ENCODE measurements at places on chromosomes 11 and 22.

GRCh38 chr11:33699515-33700062 lies 1.0 kb downstream of the C11orf91 start:
- DNase-seq = no peak

- no peak for DNase-seq
Measured at GRCh38 chr11:62269654-62270278, at the start of gene SCGB2A2. Gene SCGB2A2 (plus strand): TSS chr11:62270158. CDS start chr11:62270217, 59 bp downstream.

DNA sequence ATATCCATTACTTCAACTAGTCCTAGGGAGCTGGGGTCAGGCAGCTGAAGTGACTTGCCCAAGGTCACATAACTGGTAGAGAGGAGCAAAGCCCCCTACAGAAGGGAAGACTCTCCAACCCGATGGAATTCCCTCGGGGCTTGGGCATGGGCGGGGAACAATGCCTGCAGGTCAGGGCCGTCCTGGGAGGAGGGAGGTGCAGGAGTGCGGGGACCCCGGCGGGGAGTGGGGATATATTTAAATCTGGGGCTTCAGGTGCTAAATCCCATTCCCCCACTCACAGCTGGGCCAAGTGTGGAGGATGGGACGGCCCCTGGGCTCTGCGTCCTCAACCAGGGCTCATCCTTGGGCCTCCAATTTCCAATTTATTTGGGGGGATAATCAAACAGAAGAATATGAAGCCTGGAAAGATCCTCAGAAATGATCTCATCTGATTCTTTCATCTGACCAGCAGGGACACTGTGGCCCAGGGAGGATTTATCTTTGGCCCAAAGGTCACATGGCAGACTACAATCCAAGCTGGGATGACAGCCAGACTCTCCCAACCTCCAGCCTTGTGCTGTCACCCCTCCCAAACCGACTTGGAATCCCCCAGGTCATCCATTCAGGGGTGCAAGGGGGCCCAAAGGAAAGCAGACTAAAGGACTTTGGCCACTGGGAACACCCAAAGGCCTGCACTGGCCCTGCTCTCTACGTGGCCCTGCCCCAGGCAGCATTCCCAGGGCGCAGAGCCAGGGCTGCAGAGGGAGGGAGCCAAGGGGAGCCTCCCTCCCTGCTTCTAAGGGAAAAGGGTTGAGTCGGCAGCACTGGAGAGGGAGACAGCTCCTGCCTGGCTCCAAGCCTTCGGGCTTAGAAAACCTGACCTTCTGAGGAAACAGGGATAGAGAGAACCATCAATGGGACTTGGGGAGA lies 8.7 kb upstream of the C1QTNF6 start:
- no peak for DNase-seq

GRCh38 chr11:70087446-70088167 lies 9.5 kb downstream of the ANO1 start:
- no peak for DNase-seq

DNA sequence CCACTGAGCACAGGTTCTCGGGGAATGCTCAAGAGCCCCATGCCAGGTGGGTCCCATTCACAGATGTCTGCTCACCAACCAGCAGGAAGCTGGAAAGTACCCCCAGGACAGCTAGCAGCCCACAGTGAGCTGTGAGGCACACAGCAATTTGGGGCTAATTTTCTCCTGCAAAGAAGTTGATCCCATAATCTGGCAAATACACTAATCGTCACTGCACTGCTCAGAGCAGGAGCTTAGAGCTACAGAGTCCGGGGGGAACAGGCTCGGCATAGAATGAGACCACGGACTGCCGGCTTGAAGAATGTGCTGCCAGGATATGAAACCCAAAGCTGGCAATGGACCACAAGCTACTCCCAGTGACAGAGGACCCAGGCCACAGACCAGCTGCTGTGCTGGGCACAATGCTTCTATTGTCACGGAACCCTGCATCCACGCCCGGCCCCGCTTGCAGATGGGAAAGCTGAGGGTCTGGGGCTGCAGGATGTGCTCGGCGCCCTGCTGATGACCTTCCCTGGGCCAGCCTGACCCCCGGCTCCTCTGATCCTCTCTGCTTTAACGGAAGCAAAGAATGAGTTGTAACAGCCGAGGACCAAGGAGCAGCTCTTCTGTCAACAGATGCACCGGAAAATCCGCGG lies 239.7 kb downstream of the CTTN start:
- DNase-seq = no peak

DNA sequence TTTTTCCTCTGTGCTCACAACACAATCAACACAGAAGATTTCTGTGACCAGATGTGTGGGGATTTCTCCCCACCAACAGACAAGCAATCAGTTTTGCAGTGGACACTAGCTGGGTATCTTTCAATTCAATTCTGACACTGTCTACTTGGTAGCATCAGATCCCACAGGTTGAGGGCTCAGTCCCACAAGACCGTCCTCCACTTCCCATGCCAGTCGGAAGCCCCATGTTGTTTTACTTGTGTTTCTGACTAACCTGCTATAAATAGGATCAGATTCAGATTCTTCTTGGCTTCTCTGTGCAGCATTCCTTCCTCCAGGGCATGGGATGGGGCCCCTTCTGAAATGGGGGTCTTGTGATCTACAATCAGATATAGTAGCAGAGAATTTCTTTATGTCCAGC lies 19.6 kb downstream of the ACER3 start:
- no peak for DNase-seq

- no peak for DNase-seq
Measured at GRCh38 chr22:31584804-31585160, 77.2 kb downstream of the PISD start.

DNA sequence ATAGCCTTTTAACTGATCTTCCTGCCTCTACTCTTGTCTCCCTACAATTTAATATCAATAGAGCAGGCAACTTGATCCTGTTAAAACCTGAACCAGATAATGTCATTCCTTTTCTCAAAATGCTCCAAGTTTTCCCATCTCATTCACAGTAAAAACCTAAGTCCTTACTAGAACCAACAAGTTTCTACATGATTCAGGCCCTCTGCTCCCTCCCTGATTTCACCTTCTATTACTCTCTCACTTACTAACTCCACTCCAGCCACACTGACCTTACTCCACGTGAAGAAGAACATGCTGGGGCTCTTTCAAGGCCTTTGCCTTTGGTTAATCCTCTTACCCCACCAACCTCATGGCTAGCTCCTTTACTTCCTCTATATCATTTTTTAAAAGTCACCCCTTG lies 71.1 kb downstream of the PRCP start:
- no peak for DNase-seq

DNA sequence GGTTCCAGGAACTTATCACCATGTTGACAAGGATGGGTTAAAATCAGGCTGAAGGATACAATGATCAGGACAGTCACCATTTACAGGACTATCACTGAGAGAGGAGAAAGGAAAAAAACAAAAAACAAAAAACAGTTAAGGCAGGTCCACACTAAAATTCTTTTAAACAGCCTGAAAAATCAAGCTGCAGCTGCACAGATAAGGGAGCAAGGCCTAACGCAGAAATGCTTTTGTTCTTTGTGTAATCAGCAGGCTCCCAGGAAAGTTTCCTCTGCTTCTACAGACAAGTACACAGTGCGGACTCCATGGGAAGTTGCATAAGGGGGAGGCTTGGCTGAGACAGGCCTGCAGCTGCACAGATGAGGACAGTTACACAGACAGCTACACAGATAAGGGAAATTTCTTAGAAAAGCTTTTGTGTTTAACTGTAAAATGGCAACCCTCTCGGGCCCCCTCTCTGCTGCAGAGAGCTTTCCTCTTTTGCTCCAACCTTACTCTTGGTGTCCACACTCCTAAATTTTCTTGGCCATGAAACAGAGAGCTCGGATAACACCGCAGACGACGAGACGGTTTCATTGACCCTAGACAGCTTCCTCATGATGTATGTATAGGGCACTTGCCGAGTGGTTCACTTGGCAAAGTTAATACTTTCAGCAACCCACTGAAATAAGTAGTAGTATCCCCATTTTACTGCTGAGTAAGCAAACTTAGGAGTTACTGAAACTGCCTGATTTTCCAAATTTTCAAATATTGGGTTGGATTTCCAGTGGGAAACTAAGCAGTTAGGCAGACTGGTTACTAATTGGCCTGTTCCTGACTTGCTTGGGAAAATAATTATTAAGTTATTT lies 45.5 kb downstream of the PIWIL3 start:
- peak; percentile 100 for DNase-seq

DNA sequence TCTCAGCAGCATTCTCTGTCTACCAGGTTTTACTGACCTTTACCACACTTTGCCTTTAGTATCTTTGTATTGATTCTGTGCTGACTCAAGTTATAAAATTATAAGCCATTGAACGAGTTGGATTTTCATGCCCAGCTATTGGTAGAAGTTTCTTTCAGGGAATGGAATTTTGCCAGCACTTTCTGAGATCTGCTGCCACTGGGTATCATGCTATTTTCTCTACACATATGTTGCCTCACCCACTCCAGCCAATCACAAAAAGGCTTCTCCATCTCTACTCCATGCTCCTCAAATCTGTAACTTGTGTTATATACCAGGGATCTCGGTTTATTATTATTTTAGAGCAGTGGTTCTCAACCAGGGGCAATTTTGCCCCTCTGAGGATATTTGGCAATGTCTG lies 25.2 kb downstream of the C11orf96 start:
- no peak for DNase-seq

- peak; percentile 54 for DNase-seq
Measured at GRCh38 chr11:17898782-17899181, 114.1 kb downstream of the SERGEF start.

GRCh38 chr11:67996622-67997474 lies 7.0 kb downstream of the UNC93B1 start:
- peak; percentile 83 for DNase-seq

DNA sequence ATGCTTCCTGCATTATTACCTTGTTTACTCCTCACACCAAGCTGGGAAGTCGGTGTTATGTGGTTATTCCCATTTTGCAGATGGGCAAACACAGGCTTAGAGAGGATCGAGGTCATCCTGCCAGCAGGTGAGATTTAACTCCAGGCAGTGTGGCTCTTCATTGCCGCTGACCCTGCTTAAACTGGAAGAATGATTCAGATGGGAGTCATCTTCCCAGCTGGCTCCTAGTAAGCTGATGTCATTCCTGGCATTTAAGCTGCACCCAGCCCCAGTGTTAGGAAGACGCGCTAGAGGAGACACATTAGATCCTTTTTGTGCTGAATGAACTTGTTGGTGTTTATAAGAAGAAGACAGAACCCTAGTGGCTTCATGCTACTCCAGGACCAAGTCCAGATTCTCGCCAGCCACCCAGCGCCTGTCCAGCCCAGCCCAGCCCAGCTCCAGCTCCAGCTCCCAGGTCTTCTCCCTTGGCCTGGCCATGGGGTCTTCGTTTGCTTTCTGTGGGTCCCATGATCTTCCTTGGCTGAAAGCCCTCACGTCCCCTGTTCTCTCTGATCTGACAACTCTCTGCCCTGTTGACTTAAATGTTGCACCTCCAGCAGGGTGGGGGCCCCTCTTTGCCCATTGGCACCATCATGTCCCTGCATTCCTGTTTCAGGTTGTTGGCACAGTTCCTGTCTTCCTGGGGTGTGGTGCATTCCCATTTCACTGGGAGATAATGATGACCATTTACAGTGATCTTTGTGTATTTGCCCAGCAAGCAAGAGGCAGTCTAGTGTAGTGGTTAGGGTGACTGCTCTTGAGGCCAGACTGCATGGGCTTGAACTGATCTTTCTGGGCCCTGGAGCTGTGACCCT lies 13.6 kb downstream of the PARVB start:
- DNase-seq = no peak

DNA sequence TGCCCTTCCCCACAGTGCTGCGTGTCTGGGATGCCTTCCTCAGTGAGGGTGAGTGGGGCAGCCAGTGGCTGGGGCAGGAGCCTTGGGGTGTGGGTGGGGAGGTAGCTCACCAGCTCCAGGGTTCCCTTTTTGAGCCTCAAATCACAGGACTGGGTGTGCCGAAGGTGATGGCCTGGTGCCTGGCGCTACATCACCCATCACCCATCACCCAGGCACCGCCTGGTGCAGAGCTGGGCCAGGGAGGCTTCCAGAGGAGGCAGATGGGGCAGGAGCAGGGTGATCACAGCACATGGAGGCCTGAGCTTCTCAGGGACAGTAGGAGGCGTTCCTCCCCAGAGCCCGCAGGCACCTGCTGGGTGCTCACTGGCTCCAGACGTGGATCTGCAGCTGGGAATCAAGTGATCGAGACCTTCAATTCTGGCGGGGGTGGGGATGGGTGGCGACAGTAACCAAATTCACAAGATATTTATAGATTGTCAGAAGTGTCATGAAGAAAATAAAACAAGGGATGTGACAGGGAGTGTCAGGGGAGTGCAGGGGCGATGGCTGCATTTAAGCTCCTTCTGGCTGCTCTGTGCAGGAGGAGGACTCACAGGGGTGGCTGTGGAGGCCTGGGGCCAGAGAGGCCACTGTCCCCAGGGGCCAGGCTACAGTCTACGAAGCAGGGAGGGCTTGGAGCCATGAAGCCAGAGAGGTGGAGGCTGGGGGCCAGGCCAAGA lies 3.2 kb downstream of the TBC1D10C start:
- DNase-seq = no peak

GRCh38 chr11:47899801-47900200 lies 51.7 kb upstream of the NUP160 start:
- DNase-seq = no peak

GRCh38 chr11:28822576-28822975 lies 714.4 kb downstream of the METTL15 start:
- no peak for DNase-seq

- no peak for DNase-seq
Measured at GRCh38 chr11:36037031-36037430, 93.2 kb downstream of the LDLRAD3 start.

- DNase-seq = peak; percentile 19
Measured at GRCh38 chr22:24108073-24108472, 73.2 kb upstream of the SUSD2 start.

- DNase-seq = no peak
Measured at GRCh38 chr11:60987577-60988277, 16.2 kb downstream of the CD6 start.

DNA sequence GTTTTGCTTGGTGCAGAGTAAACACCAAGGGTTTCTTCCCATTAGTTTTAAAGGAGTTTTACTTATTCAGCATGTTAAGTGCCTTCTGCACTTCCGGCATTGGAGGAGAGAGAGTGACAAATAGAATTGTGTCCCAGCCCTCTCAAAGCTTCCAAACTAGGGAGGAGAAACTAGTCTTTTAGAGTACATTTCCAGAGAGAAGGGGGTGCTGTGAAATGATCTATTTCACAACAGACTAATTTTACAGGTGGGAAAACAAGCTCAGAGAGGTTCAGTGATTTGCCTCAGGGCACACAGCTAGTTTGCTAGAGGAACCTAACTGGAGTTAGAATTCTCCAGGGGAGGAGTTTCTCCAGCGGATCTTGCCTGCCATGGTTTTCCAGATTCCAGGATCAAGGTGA lies 12.6 kb downstream of the MPST start:
- DNase-seq = no peak

DNA sequence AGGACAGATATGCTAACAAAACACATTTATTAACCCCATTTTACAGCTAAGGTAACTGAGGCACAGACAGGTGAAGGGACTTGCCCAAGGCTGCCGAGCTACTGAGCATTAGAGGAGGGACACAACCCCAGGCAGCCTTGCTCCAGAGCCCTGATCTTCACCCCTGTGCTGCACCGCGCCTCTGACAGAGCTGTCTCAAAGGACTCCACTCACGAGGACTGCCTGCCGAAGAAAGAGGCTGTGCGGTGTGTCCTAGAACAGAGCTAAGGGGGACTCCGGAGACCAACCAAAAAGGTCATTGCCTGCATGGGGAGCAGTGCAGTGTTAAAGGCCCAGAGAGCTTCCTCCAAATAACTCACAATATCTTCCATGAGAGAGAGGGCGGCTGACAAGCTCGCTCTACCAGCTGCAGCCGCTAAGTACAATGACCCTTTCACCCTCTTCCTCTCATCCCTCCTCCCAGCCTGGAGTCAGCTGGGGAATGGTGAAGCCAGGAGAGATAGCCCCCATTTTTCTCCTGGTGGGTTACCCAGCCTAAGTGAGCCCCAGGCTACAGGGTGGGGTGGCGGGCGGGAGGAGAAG lies 119.2 kb downstream of the DSCAML1 start:
- DNase-seq = no peak
